ENCODE measurements at places on chromosomes 1 and 21.

DNA sequence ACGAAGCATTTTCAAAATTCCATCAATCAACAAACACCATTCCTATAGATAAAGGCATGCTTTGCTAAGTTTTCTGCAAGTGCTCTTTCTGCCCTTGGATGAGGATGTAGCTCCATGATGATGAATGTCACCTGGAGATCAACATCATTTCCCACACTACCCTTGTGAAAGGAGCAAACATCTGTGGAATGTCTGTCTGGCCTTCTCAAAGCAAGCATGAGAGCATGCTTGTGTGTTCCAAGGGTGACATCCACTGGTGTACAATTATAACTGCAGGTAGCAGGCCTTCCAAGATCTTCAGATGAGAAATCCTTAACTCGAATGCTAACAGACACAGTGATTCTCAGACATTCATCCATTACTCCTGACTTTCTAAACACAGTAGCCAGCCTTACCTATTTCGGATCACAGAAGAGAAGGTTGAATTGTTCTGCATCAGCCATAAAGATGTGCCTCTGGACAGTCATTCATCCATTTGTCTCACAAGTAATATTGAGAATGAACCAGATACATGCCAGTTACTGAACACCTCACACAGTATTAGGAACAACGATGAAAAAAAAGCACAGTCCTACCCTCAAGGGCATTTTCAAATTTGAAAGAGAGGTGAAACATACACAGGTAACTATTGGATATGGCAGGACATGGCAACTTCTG lies 162.4 kb downstream of the TPR start:
- no peak for DNase-seq

DNA sequence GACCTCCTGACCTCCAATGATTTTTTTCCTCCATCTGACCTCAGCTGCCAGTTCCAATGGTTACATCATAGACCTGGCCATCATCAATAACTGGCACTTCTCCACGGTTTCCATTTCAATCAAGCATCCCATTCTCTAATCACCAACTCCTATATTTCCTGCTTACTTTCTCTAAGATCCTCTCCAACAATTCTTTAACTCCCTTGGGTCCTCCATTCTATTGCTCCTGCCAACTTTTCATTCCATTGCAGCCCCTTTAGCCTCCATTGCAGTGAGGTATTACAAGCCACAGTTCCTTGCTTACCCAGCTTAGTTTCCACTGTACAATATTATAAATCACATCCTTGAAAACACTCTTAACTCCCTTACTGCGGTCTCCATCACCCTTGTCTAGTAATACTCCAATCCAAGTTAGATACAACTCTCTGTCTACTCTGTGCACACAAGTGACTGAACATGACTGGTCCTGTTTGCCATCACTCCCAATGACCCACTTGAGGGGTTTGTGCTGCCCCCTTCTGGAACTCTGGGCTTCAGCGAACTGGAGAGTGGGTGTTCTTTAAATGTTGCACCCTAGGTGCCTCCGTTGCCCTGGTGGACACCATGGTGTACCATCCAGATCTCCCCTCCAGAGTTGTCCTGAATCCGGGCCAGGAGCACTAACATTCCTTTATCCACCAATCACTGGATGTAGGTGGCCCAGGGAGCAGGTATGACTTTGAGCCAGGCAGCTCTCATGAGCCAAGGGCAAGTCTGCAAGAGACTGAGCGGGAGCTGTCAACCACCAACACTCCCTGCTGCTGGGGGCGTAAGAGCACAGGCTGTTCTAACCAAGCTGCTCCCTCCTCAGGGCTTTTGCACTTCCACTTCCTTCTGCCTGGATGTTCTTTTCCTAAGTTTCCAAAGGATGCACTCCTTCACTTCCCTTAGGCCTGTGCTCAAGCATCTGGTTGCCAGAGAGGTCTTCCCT lies 3.7 kb upstream of the FNDC7 start:
- DNase-seq = peak; percentile 2

DNA sequence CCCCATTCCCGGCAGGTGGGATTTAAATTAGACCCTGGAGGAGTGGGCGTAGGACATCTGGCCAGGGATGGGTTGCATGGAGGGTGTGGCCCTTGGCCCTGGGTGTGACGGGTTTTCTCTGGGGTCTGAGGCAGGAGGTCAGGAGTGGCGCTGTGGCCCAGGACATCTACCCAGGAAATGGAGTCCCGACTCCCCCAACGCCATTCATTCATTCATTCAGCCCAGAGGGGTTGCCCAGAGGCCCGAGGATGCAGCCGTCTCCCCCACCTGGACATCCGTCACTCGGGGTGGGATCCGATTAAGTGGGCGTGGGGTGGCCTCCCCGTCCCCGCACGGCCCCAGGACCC lies 663 bp downstream of the ATP13A2 start:
- no peak for DNase-seq

GRCh38 chr1:220135755-220136154 lies 41.8 kb downstream of the IARS2 start:
- DNase-seq = no peak

DNA sequence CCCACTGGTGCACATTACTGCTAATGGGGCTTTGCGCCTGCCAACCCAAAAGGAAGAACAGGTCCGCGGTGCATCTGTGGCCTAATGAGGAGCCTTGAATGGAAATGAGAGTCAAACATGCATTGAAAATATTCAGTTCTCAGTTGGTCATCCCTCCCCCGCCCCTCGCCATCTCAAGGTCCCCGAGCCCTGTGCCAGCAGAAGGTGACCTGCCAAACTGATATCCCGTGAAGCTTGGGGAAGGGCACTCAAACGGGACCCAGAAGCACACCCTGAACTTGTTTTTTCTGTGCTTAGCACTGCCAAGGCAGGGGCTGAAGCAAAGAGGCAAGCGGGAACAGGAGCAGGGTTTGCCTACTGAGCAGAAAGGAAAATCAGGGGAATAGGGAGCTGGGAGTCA lies 67.9 kb upstream of the ZNF648 start:
- no peak for DNase-seq

DNA sequence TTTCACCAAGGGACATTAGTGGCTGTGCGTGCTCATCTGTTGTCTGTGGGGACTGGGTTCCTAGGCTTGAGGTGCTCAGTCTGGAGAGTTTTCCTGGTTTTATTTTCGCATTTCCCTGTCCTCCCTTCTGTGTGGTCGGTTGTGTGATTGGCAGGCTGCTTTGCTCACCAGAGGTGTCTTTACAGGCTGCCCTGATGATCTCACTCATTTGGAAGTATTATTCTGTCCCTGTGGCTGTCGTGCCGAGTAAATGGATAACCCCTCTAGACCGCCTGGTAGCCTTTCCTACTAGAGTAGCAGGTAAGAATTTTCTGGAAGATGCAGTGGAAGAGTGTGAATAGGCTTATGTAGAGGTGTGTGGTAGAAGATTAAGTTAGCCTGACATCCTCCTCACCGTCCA lies 44.1 kb upstream of the HMGN1 start:
- DNase-seq = no peak

DNA sequence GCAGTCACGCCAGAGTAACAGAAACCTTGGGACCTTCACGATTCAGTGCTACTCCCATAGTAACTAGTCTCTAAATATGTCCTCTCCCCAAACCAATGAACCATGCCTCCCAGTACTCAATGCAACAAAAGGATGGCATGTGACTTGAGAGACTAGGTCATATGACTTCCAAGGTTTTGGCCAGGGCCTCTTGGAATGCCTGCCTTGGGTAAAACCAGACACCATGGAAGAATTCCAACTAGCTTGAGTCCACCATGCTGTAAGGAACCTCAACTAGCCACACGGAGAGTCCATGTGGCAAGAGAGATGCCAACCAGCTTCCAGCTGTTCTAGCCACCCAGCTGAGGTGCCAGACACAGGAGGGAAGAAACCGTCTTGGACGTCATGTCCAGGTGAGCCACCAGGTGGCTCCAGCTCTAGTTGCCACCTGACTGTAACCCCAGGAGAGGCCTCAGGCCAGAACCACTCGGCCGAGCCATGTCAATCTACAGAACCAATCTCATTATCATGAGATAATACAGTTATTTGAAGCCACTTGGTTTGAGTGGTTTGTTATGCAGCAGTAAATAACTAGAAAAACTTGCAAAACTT lies 115.0 kb downstream of the SYF2 start:
- no peak for DNase-seq

DNA sequence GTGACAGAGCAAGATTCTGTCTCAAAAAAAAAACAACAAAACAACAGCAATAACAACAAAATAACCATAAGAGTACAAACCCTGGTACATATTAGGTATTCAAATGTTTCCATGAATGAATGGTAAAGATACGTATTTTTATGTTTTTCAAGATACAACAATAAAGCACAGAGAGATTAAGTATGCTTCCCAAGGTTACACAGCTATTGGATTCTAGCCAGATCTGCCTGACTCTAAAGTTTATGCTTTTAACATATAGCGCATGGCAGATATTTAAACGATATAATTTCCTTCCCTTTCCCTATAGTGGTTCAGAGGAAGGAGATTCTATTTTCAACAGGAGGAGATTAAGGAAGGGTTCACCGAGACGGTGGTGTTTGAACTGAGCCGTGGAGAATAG lies 25.5 kb downstream of the RNU5D-1 start:
- no peak for DNase-seq

- DNase-seq = no peak
Observed at GRCh38 chr1:165287329-165287728, 69.2 kb downstream of the LMX1A start.

DNA sequence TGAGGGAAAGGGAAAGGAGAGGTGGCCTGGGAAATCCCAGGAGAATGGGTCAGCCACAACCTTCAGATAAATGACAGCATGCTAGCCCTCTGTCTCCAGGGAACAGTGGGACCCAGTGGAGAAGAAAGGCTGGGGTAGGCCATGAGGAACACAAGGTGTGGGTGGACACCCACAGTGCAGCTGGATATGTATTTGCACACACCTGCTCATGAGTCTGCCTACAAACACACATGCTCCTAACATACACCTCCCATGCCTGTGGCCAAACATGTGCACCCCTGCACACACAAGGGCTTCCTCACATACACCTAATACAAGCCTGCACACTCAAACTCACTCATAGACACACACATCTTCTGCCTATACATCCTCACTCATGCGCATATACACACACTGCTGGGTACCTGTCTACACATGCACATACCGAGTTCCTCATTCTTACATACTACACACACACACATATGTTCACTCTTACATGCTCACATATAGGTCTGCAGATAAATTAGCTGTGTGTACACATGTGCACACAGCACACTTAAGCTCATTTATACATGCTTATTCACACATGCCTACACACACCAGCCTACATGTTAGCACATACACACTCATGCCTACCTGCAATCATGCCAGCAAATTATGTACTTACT lies 3.6 kb downstream of the C1orf216 start:
- DNase-seq = no peak

- no peak for DNase-seq
Observed at GRCh38 chr21:45381036-45381787, 23.8 kb upstream of the COL18A1 start.

DNA sequence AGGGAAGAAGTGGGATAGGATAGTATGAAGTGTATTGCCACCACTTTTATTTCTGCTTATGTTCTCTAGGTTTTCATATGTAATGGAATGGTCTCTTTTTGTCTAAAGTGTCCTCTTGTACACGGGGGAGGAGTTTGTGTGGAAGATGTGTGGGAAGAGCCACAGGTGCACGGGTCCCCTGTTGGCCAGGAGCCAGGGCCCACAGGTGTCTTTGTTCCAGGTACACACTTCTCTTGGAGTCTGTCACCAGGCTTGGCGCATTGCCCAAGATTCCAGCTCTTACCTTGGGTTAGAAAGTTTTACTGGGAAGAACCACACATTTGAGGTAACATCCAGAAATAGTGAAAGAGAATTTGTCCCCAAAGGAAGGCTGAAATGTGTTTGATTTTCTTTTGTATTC lies 10.5 kb downstream of the TENT5C start:
- DNase-seq = no peak

- DNase-seq = no peak
Observed at GRCh38 chr1:7786795-7787194, 2.7 kb downstream of the PER3 start.

DNA sequence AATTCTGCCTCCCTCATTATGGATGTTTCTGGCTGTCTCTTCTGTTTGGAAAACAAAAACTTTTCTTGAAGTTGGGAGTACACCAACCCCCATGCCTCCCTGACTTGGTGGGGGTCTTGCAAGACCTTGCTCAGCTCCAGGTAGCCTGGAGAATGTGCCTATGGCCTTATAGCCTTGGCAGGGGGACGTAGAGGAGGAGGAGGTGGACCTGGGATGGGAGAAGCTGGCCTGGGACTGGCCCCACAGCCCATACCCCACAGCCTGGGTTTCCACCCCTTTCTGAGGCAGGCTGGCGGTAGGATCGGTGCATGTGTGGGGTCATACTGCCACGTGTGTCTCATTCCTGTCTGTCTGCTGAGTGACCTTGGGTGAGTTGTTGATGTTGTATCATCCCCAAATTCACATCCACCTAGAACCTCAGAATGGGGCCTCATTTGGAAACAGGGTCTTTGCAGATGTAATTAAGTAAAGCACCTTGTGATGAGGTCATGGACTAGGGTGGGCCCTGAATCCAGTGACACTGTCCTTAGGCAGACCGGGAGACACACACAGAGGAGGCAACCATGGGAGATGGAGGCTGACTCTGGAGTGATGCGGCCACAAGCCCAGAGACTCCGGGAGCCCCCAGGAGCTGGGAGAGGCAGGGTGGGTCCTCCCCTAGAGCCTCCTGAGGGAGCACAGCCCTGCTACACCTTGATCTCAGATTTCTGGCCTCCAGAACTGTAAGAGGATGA lies 18.5 kb downstream of the OBSCN start:
- no peak for DNase-seq

Data from activated CD4-positive, CD25-positive, alpha-beta regulatory T cell (primary cell).